ENCODE measurements at places on chromosomes 16 and 17.

- DNase-seq: no peak
These were observed 536 bp upstream of the PLD2 start for GRCh38 chr17:4806456-4806776.

- no peak for DNase-seq
These were observed 184.3 kb downstream of the HS3ST4 start for GRCh38 chr16:25875956-25876598.

GRCh38 chr17:82880620-82881323, 41.0 kb upstream of the ZNF750 start:
- no peak for DNase-seq

GRCh38 chr16:8375232-8375587, 215.1 kb downstream of the TMEM114 start:
- DNase-seq: no peak

DNA sequence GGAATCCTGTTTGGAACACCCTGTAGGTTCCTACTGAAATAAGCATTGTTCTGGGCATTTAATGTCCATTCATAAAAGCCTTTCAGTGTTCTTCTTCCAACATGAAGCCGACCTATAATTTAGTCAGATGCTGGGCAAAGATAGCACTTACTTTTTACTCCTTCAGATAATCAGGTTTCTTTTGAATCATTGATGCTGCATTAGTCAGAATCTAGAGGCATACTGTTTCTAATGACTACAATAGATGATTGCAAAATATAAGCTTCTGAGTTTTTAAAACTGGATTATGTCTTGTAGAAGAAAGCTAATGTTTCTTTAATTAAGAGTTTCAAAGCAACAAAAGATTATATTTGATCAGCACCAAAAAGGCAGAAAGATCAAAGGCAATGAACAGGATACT, 16.0 kb downstream of the MMD start:
- DNase-seq: no peak
